ENCODE measurements at places on chromosomes 4 and X.

GRCh38 chr4:70749313-70749712, 27.5 kb downstream of the RUFY3 start:
- DNase-seq: no peak

- DNase-seq: no peak
Measured at GRCh38 chrX:149497626-149498025, 7.5 kb downstream of the IDS start.

- no peak for DNase-seq
Measured at GRCh38 chr4:173990126-173990868, 293.2 kb downstream of the FBXO8 start.

GRCh38 chr4:72319601-72320021, 249.4 kb downstream of the ADAMTS3 start:
- no peak for DNase-seq

DNA sequence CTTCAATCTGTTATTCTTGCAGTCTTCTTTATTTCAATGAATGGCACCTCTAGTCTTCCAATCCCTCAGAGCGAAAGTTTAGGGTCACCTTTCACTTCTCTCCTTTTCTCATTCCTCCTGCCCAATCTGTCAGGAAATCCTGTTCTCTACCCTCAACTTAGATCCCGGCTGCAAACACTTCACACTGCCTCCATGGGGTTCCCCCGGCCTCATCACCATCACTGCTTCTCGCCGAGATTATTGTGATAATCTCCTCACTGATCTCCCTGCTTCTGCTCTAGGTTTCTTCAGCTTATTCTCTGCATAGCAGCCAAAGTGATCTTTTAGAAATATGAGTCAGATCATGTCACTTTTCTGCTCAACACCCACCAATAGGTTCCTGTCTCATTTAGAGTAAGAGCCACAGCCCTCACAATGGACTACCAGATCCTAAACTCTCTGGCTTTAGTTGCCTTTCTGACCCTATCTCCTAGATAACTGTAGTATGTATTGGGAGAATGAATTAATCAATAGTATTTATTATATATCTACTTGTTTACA, 43.6 kb upstream of the TBC1D9 start:
- DNase-seq: no peak

GRCh38 chr4:113950207-113950606, 29.2 kb downstream of the ARSJ start:
- DNase-seq: no peak

DNA sequence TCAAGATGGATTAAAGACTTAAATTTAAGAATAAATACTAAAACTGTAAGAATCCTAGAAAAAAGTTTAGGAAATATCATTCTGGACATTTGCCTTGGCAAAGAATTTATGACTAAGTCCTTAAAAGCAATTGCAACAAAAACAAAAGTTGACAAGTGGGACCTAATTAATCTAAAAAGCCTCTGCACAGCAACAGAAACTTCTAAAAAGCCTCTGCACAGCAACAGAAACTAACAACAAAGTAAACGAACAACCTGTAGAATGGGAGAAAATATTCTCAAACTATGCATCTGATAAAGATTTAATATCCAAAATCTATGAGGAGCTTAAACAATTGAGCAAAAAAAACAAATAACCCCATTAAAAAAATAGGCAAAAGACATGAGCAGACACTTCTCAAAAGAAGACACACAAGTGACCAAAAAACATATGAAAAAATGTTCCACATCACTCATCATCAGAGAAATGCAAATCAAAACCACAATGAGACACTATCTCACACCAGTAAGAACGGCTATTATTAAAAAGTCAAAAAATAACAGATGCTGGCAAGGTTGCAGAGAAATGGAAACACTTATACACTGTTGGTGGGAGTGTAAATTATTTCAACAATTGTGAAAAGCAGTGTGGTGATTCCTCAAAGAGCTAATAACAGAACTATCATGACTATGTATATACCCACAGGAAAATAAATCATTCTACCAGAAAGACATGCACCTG, 5.5 kb upstream of the OPRPN start:
- DNase-seq: no peak

GRCh38 chr4:146062340-146062739, 113.2 kb upstream of the LSM6 start:
- DNase-seq: no peak

GRCh38 chrX:96957718-96958117, 74.0 kb downstream of the RPA4 start:
- DNase-seq: no peak

DNA sequence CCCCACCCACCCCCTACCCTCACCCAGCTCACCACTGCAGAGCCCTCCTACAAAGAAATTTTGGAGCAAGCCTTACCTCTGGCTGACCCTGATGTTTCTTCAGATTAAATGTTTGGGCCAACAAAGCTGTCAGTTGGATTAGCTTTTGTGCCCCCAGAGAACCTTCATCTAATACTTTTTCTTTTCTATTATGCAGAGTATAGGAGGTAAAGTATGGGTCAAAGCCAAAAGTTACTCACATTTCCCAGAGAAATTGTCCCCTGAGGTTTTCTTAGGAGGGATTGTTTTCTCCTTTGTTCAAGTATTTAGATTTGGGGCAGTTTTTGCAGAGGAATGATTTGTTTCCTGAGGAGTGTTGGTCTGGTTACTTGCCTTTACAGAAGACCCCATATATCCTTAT, 69.5 kb downstream of the AASDH start:
- no peak for DNase-seq

DNA sequence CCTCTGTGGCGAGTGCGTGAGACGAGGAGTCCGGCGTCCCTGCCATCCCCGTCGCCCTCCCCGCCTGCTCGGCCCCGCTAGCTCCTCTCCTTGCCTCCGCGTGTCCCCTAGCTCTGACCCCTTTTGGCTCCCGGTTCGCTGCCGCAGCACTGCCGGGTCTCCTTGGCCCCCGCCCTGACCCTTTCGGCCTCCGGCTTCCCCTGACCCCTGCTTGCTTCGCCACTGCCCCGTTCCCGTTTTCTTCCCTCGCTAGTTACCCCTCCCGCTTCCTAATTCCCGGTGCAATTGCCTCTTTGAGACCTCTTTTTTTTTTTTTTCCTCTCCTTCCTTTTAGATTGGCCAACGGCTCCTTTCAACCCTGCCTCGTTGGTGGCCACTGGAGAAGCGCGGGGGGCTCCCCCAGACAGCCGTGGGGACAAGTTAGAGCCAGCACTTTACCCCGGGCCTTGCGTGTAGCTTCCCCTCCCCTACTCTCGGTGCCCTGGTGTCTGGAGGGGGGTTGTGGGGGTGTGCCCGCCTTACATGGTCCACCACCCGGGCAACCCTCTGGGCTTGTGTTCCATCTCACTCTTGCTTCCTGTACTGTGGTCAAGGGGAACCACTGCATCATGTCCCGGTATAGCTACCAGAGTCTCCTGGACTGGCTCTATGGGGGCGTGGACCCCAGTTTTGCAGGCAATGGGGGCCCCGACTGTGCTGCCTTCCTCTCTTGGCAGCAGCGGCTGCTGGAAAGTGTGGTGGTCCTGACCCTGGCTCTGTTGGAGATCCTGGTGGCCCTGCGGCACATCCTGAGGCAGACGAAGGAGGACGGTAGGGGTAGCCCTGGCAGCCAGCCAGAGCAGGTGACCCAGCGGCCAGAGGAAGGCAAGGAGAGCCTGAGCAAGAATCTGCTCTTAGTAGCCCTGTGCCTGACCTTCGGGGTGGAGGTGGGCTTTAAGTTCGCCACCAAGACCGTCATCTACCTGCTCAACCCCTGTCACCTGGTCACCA, 548 bp downstream of the TMEM164 start:
- DNase-seq: no peak

- DNase-seq: no peak
Measured at GRCh38 chrX:46456125-46456922, 88.9 kb downstream of the ZNF674 start.

DNA sequence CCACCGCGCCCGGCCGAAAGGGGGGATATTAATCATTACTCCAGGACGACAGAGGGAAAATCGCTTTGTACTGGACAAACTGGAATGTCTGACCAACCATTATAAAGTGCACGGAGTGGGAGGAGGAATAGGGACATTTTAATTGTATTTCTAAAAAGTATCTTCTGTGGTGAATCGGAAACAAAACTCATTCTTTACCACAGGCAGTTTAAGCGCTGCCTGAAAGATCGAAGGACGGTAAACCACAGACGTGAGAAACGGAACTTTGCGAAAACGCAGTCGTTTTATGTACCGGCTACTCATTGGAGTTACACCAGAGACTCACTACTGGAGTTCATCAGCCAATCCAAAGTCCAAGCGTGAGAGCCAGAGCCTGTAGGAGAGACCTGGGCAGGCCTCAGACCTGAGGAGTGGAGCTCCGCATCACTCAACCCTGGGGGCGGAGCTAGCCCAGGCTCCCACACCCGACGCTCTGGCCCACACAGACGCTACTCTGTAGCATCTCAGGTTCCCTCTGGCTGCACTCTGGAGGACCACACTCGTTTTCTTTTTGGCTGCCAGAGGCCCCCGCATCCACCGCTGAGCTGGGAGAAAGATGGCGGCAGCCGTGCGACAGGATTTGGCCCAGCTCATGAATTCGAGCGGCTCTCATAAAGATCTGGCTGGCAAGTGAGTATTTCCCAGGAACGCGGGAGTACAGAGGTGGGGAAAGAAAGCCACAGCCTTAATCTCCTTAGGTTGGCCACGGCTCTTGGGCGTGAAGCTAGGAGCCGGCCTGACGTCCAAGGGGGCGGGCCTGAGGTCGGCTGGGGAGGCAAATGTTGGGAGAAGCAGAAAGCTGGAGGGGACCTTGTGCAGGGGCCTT, at the start of gene COPS4:
TSS of gene COPS4 (plus strand) at position 554 of the 865 bp plus-strand sequence. CDS start at position 596, 42 bp downstream.
- DNase-seq: peak; percentile 98

DNA sequence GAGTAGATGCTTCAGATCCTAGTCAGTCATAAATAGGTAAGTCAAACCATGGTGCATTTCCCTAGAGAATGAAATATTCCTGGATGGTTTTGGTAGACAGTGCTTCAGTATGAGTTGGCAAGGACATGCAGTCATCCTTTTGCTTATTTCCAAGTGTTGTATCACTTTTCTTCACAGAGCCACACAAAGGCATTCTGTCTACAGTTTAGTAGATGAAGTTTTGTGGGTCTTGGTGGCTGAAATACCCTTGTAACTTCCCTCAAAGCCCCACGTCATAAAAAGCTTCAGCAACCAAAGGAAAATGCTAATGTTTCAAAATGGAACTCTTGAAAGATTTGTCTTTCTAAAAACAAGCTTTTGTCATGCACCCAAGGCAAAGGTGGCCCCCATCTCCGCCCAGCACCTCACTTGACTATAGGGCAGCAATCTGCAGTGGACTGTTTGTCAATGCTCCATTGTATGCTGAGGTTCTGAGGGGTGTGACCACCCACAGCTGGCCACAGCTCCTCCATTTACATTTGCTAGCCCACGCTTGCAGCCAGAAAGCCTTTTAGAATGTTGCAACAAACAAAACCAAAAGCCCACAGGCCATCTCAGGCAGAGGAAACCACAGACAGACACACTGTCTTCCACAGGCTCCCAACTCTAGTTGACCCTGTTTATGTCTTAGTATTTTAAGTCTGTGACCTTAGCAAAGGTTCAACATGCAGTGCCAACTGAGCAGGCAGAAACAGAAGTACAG, 87.1 kb upstream of the FAM9C start:
- DNase-seq: peak; percentile 41

GRCh38 chrX:39112143-39112542, 310.9 kb downstream of the MID1IP1 start:
- no peak for DNase-seq

- no peak for DNase-seq
Measured at GRCh38 chrX:40877887-40878286, 142.5 kb upstream of the MED14 start.

DNA sequence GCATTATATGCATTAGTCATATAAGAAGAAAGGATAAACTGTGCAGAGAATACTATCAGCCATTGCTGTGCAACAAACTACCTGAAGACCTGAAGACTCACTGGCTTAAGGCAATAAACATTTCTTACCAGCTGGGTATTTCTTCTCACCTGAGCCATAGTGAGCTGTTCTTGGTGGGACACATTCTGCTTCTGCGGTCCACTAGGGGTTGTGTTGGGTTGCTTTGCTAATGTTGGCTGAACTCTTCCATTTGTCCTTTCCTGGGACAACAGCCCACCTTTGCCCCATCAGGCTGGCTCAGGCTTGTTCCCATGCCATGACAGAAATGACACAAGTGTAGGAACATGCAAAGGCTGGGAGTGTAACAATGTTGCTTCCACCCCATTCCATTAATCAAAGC, 388.6 kb downstream of the PCDH7 start:
- DNase-seq: no peak

DNA sequence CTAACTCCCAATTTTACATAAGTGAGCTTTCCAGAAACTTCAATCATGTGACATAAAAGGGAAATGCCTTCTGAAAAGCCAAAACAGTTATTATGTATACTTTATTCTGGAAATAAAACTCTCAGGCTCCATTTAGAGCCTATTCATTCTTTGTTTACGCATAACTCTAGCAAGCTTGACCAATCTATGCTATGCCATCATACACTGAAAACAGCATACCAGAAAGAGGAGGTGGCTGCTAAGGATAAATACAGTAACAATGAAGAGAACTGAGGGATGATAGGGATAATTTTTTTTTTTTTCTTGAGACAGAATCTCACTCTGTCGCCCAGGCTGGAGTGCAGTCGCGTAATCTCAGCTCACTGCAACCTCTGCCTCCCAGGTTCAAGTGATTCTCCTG, 24.4 kb downstream of the CDKL2 start:
- DNase-seq: no peak

DNA sequence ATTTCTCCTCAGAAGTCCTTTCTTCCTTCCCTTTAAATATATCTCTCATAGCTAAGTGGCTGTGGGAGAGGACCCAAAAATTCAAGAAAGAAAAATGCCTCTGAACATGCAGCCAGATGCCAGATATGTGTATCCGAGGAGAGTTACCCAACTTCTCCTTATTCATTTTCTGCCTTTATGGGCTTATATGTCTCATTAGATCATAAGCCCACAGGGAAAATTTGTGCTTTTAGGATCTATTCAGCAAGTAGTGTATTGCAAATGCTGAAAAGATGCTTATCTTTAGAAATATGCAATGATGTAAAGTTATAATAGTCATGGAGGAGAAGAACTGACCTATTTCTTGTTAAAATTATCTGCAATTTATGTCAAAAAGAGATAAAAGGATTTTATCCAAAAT, 371.8 kb upstream of the NOCT start:
- no peak for DNase-seq

DNA sequence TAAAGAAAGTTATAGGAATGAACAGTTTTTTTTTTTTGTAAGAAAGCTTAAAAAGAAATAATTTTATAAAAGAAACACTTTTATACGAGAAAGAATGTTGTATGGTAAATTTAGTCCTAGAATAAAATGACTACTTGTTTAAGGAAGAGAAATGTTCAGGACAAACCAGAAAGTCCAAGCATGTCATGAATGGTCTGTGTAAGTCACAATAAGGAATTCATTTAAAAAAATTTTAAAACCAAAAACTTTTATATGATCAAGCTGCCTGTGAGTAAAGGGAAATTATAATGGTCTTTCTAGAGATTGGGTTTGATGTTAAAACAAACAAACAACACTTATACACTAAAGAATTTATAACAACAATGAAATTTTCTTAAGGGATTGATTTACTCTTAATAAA, 858.9 kb upstream of the PCDH7 start:
- DNase-seq: no peak

DNA sequence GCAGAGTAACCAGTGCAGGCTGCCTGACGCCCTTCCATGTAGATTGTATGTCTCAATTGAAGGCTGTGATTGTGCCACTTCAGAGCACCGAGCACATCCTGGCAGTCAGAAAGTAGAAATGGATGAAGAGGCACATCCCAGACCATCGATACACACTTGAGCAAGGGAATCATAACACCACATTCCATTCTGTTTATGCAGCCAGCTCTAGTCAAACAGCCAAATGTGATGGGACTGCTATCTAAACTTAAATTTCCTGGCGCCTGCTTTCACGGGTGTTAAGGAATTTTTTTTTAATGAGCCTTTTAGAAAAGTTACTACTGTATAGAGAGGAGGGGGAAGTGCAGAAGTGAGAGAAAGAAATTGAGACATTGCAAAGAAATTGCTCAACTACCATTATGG, 84.4 kb downstream of the PPARGC1A start:
- DNase-seq: no peak

Data from SIG-M5 (cell line).